Stimulated activated CD8-positive, alpha-beta memory T cell treated with anti-CD3 and anti-CD28 coated beads, Interleukin-7, amount 100 ng/mL, for 24 hours (primary cell): ENCODE measurements at places on chromosomes 1 and 21.

GRCh38 chr1:145871994-145872924 lies 13.4 kb upstream of the PIAS3 start:
- DNase-seq: no peak

DNA sequence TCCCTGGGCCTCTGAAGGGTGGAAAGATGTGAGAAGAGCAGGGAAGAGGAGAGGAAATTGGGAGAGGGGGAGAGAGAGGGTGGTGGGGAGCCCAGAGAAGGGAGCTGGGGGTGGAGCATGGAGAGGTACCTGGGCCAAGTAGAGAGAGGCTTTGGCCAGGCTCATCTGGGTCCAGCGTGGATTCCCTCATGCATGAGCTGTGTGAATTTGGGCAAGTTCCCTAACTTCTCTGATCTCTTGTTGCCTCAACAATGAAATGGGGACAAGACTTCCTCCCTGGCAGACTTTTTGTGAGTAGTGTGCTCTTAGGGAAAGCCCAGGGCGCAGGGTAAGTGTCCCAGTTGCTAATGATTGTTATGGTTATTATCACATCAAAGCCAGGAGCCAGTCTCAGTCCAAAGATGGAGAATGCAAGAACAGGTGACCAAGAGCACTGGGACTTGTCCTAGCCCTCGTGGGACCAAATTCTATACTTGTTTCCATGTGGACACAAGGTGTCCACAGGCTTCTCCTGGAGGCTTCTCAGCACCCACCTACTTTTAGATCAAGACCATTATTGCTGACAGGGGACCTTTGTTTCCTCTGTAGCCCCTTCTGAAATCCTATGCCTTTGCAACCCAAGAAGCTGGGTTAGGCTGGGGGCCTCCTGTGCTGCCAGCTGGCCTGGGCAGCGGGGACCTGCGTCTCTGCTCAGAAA lies 13.9 kb downstream of the IL6R start:
- no peak for DNase-seq

- no peak for DNase-seq
These were observed 11.5 kb upstream of the KCNAB2 start for GRCh38 chr1:6033986-6034749.

- DNase-seq: no peak
These were observed 103.3 kb upstream of the SLC45A1 start for GRCh38 chr1:8214501-8215173.

GRCh38 chr1:169307176-169307575 lies 60.4 kb downstream of the NME7 start:
- no peak for DNase-seq

- DNase-seq: no peak
These were observed 31.8 kb downstream of the DBT start for GRCh38 chr1:100217834-100218233.

DNA sequence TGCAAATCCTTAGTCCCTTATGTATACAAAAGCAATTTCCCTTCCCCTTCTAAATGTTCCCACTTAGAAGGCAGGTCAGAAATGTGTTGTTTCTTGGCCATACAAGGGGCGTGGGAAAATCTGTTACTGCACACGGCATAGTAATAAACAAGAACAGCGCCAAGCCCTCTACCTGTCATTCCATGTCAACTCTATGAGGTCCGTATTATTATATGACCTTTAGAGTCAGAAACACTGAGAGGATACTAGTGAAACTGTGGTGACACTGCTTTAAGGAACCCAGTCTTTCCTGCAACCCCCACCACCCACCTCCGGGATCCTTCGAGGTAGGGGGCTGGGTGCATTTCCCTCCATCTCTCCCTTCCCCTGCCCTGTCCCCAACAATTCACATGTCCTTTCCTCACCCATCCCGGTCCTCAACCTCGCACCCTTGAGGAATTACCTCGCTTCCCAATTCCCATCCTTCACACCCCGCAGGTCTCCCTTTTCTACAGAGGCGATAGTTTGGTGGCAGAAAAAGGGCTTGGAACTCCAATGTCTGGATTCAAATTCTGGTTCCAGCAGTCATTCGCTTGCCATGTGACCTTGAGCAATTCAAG lies 647 bp downstream of the SDHB start:
- no peak for DNase-seq

DNA sequence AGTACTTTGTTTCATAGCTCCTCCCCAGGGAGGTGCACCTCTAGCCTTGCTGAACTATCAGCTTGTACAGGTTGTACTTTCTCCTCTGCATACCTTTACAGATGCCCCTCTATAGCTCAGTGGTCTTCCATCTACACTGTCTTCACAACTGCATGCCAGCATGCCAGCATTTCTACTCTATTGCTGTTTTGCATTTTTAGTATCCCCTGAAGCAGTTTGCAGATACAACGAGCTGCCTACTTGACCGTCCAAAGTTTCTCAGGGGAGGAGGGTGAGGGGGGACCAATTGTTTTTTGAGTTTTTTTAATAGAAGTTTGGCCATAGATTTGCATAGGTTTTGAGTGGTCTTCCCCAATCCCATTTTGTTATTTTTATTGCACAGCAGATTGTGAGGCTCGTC lies 27.6 kb upstream of the CTH start:
- DNase-seq: no peak

DNA sequence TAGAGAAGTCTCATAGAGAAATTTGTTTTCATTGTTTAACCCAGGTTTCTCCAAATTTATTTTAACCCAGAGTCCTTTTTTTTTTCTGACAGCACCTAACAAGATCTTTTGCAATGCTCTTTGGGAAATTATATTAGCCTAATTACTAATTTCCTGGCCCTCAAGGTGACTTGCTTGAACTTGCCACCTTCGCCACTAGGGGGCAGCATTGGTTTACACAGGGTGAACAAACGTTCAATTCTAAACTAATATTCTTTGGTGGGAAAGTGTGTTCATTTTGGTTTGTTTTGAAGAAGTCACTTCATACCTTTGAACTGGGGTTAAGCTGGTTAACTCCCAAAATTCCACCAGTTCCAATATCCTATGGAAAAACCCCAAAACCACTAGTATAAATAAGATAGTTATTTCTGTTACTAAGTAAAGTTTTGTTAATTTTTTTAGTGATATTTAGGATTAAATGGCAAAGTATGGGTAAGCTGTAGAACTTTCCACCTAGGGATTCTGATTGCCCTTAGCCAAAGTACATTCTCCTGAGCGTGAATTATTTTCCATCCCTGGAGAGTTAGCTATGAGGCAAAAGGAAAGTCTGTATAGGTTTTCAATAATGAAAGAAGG lies 13.0 kb downstream of the CCDC190 start:
- DNase-seq: peak; percentile 69

DNA sequence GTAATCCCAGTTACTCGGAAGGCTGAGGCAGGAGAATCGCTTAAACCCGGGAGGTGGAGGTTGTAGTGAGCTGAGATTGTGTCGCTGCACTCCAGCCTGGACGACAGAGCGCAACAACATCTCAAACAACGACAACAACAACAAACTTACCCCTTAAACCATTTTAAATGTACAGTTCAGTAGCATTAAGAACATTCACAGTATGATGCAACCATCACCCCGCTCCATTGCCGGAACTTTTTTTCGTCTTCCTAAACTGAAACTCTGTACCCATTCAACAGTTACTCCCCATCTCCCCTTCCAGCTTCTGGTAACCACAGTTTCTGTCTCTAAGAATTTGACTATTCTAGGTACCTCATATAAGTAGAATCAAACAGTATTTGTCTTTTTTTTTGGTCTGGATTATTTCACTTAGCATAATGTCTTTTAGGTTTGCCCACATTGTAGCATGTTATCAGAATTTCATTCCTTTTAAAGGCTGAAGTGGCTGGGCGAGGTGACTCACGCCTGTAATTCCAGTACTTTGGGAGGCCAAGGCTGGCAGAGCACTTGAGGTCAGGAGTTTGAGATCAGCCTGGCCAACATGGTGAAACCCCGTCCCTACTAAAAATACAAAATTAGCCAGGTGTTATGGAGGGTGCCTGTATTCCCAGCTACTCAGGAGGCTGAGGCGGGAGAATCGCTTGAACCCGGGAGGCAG lies 19.6 kb downstream of the CA6 start:
- DNase-seq: no peak

DNA sequence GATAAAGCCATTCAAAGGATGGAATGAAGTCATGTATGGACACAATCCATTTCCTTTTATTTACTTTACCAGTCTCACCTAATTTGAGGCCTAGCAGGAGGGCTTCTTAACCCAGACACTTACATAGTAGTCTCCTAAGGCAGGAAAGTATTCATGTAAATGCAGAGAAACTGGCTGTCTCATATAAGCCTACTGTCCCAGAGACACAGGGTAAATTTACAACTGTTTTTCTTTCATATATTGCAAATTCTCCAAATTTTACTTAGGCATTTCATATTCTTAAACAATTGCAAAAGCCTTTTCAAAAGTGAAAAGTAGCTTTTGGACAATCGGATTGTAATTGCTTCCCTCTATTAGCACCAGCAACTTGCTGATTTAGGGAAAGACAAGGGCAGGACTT lies 29.9 kb downstream of the SPAG17 start:
- no peak for DNase-seq

GRCh38 chr1:147837129-147837963 lies 65.2 kb upstream of the GJA8 start:
- DNase-seq: no peak

DNA sequence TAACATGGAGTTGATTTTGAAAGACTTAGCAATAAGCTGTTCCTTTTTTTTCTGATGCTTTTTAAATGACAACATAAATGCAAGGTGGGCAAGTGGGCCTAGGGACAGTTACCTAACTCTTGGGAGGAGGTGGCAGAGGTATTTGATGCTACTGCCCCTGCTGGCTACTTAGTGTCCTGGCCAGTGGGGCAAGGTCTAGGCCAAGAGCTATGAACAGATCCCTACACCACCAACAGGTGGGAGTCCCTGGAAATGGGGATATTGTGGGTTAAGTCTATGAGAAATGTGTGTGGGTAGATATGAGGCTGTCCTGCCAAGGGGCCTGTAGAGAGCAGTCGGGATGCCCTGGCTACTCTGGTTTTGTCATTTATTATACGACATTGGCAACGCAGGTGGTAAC lies 31.3 kb upstream of the B3GALT5 start:
- DNase-seq: no peak

DNA sequence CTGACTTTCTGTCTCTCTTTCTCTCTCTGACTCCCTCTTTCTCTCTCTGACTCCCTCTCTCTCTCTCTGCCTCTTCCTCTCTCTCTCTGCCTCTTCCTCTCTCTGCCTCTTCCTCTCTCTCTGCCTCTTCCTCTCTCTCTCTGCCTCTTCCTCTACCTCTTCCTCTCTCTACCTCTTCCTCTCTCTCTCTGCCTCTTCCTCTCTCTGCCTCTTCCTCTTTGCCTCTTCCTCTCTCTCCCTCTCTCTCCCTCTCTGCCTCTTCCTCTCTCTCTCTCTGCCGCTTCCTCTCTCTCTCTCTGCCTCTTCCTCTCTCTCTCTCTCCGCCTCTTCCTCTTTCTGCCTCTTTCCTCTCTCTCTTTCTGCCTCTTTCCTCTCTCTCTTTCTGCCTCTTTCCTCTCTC lies 18.6 kb upstream of the ANKRD45 start:
- DNase-seq: no peak

GRCh38 chr21:33848249-33848953 lies 67.2 kb downstream of the ATP5PO start:
- no peak for DNase-seq

GRCh38 chr1:37724575-37724974 lies 32.3 kb downstream of the CDCA8 start:
- DNase-seq: no peak

GRCh38 chr1:41331546-41331917 lies 29.7 kb upstream of the FOXO6 start:
- DNase-seq: no peak

- no peak for DNase-seq
These were observed 36.4 kb downstream of the ZNF496 start for GRCh38 chr1:247295274-247295684.

DNA sequence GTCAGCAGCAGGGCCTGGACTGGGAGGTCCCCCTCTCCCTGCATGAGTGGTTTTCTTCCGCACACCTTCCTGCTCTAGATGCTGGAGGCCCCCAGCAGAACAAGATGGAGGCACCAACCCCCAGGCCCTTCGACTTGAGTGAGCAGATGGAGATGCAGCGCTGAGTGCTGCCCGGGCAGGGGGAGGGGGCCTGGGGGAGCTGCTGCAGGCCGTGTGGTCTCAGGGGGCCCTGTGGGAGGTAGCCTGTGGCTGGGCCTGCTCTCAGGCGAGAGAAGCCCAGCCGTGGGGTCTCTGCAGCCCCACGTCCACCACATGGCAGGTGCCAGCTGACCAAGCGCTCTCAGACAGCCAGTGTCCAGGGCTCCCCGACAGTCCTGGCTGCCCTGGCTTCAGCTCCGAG lies 1.2 kb upstream of the FAAP20 start:
- DNase-seq: no peak

DNA sequence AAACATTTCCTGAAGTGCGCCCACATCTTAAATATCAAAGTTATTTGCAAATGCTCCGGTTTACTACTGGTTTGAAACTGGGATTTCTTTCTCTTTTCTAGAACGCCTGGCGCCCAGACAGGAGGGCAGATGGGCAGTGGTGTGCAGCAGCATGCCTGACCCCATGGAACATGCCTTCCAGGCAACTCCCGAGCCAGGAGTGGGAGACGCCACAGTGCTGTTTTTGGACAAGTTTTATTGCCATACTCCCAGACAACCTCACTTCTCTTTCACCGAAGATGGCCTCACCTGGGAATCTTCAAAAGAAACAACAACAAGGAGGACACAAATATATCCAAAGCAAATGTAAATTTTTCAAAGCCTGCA lies 21.5 kb downstream of the UBE2G2 start:
- DNase-seq: no peak

GRCh38 chr1:6347641-6348487 lies 45.7 kb downstream of the ACOT7 start:
- peak; percentile 29 for DNase-seq

GRCh38 chr1:10716840-10717239 lies 79.6 kb downstream of the CASZ1 start:
- DNase-seq: no peak

DNA sequence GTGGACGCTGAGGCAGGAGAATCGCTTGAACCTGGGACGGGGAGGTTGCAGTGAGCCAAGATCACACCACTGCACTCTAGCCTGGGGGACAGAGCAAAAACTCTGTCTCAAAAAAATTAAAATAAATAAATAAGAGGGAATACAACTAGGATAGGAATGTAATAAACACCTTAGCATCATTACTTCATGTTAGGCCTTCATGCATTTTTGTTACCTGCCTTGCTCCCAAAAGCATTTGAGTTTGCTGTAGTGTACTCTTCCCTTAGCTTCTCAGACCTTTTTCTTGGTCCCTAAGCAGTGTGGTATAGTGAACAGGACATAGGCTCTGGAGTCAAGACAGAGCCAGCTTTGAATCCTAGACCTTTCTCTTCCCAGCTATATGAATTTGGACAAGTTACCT lies 2.8 kb upstream of the OSCP1 start:
- DNase-seq: no peak

- no peak for DNase-seq
These were observed 88.0 kb downstream of the NEK7 start for GRCh38 chr1:198244772-198245171.

GRCh38 chr1:65424573-65424889 lies 4.1 kb downstream of the LEPR start:
- DNase-seq: no peak

- no peak for DNase-seq
These were observed 25.7 kb downstream of the VPS26C start for GRCh38 chr21:37241426-37241825.
